ENCODE measurements at places on chromosomes 11 and 22. TPM values are rescaled to one million over a fixed set of nuclear protein-coding genes. Genes with fewer than 3 reads are reported as not detected.

DNA sequence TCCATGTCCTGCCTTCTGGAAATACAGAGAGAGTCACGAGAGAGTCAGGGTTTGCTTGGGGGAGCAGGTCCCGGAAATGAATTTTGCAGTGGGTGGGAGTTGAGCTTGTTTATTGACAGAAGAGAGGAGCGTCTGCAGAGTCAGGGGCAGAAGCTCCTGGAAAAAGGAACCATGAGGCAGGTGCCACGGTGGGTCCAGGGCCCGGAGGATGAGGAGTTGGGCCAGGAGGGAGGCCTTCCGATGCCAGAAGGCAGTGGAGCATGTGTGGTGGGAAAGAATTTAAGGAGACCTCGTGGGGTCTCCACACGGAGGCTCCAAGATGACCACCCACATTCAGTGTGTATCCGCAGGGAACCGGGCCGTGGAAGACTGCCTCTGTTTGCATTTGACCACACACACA is 461.2 kb downstream of the BRD1 start:
- DNase-seq: no peak

DNA sequence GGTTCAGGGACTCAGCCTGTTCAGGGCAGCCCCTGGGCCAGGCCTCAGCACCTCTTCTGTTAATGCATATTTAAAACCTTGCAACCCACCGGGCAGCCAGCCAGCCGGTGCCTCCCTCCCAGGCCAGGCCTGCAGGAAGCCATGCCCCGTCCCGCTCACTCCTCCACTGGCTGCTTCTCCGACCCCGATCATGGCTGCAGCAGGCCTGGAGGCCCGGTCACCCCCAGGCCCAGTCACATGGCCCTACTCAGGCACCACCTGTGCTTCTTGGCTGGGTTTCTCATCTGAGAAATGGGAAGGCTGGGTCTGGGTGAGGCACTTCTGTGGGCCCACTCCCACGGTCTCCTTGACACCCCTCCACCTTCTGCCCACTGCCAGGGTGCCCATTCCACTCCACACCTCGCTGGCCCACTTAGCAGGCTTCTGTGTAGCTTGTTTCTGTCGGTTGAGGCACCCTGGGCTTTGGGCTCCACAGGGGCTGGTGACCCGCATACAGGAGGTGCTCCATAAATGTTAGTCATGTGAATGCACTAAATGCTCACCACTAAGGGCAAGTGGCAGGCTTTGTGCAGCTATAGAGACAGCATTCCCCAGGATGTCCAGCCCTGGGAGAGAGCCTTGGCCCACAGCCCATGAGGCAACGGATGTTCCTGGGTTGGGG is 11.4 kb downstream of the RTN4R start:
- no peak for DNase-seq

- no peak for DNase-seq
These were observed 53.2 kb upstream of the FTH1 start for GRCh38 chr11:62020661-62021060.

DNA sequence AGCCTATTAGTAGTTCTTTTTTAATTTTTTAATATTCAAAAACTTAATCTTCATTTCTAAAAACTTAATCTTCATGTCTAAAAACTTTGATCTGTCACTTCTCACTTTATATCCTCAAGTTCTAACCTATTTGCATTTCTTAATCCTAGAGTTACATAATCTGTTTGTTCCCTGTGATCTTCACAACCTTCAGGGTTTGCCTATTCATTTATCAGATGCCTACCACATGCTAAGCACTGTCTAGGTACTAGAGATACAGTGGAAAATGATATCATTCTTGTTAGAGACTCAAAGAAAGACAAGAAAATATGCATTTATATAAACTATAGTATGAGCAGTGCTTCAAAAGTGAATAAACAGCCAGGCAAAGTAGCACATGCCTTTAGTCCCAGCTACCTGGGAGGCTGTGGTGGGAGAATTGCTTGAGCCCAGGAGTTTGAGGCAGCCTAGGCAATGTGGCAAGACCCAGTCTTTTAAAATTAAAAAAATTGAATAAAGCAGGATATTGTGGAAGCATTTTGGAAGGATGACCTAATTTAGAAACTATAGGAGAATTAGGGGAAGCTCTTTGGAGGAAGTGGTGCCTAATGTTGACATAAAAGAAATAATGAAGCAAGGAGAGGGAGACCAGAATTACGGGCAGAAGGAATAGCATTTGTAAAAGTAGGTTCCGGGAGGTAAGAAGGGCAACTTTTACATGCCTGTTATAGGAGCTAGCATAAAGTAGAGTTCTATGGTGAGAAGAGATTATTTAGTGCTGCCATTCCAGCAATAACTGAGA is 54.4 kb upstream of the GRK2 start:
- DNase-seq: no peak

Gene PTPRJ
- 43.9 TPM for total RNA-seq

Gene MS4A12
- total RNA-seq: not detected

Gene HEPN1
- not detected for total RNA-seq

Gene TSGA10IP
- total RNA-seq: not detected

Gene TMEM191C
- total RNA-seq: 3.8 TPM

Gene ANKK1
- total RNA-seq: 0.17 TPM

Gene RIMBP3C
- not detected for total RNA-seq

All from epithelial cell of proximal tubule (primary cell).